ENCODE measurements at places on chromosomes 3 and 15.

DNA sequence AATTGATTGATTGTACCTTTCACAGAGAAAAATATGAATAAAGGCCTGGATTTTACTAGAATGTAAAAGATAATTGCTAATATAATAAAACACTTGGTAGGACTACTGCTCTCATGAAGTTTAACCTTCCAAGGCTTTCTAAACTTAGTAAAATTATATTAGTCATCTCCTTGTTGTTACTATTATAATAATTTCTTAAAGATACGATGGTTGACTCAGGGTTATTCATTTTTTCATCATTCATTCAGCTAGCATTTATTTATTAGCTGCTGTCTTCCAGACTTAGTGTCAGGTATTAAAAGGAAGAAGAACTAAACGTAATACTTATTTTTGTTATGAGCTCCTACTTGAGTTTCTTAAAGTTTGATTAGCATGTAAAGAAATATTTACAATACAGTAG, 771.6 kb upstream of the NR2F2 start:
- DNase-seq = no peak

DNA sequence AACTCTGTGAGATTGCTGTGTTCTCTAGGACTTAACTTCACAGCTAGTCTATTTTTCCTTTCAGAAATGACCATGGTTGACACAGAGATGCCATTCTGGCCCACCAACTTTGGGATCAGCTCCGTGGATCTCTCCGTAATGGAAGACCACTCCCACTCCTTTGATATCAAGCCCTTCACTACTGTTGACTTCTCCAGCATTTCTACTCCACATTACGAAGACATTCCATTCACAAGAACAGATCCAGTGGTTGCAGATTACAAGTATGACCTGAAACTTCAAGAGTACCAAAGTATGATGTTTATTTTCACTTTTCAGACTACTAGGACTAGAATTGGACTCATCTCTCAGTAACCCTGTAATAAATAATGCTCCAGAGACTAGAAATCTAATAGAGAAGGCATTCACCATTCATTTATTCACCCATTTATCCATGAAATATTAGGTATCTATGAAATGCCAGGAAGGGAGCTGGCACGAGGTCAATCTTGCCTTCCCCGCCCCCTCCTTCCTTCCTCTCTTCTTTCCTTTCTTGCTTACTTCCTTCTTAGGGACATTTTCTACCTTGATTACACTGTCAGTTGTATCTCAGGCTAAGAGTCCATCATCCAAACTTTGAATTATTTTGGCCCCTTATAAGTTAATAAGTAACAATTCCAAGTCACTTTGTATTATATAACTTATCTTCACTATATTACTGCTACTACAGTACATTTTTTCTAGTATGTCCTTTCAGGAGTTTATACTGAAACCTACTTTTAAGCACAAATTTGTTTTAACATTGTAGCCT, 91.0 kb downstream of the PPARG start:
- no peak for DNase-seq

GRCh38 chr15:23912191-23912590, 225.1 kb upstream of the NDN start:
- no peak for DNase-seq

- no peak for DNase-seq
These were observed 60.8 kb downstream of the RGMA start for GRCh38 chr15:93028111-93028631.

DNA sequence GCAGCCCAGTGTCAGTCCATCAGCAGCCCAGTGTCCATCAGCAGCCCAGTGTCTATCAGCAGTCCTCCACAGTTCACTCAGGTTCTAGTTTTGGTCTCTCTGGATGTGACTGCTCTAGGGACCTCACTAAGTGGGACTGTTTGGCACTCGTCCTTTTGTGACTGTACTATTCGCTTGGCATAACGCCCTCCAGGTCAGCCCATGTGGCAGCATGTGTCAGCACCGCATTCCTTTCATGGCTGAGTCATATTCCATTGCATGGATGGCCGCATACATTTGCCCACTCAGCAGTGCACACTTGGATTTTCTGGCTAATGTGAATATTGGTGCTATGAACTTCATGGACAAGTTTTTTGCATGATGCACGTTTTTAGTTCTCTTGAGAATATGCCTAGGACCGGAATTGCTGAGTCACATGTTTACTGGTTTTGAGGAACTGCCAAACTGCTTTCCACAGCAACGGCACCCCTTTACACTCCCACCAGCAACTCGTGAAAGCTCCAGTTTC, 16.4 kb downstream of the CHST13 start:
- no peak for DNase-seq

DNA sequence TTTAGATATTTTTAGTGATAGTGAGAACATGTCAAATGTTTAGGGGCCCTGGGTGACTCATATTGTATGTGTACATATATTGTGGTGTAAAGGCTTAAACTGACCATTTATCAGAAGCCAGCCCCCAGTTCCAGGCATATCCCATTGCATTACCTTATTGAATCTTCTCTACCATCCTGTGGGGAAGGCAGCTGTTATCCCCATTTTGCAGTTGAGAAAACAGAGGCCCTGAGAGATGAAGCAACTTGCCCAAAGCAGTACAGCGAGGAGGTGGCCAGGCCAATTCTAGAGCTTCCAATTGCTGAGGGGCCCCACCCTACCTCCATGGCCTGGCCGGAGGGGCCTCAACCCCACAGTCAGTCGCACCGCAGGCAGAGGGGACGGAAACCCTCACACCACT, 47.9 kb downstream of the ZNF710 start:
- DNase-seq = no peak

- no peak for DNase-seq
These were observed 71.8 kb upstream of the GATM start for GRCh38 chr15:45449916-45450867.

DNA sequence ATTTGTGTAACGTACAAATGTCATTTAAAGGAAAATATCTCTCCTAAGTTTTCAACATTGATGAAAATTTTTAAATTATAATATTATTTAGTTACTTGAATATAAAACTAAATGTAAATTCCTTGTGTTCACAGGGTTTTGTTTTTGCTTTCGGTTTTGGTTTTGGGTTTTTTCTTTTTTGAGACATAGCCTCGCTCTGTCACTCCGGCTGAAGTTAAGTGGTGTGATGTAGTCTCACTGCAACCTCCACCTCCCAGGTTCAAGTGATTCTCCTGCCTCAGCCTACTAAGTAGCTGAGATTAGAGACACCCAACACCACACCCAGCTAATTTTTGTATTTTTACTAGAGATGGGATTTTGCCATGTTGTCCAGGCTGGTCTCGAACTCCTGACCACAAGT, 79.3 kb upstream of the TCF12 start:
- DNase-seq = no peak

GRCh38 chr15:58952751-58953150, 19.3 kb upstream of the SLTM start:
- no peak for DNase-seq

- no peak for DNase-seq
These were observed 2.2 kb downstream of the FAM174B start for GRCh38 chr15:92653366-92653765.

- DNase-seq = no peak
These were observed 28.3 kb downstream of the CCDC32 start for GRCh38 chr15:40536501-40536900.

- no peak for DNase-seq
These were observed 586 bp downstream of the TM4SF1 start for GRCh38 chr3:149376718-149377407.

GRCh38 chr3:186414735-186415419, 52.8 kb upstream of the DGKG start:
- no peak for DNase-seq

GRCh38 chr3:120568202-120568531, 28.0 kb upstream of the NDUFB4 start:
- DNase-seq = no peak

- DNase-seq = no peak
These were observed 264.3 kb upstream of the ARHGEF26 start for GRCh38 chr3:153856932-153857331.

GRCh38 chr3:158522221-158523136, 48.5 kb upstream of the MLF1 start:
- no peak for DNase-seq

DNA sequence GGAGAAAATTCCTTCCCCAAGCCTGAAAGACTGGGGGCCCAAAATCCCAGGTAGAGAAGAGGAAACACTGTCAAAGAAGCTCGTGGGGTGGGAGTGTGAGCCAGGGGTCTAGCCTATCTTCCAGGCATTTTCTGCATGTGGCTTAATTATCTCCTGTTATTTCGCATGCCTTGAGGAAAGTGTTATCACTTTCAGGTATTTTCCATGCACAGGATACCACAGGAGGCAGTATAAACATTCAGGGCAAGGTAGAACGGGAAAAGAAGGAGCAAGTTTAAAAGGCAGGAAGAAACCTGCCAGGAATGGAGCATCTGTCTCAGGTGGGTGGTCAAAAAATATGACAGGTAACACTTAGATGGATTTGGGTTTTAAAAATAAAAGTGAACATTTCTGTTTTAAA, 575.3 kb upstream of the ZNF385D start:
- no peak for DNase-seq

Measured in NCI-H526 treated with DMSO at 0.1 percent for 48 hours (cell line).